ENCODE measurements at places on chromosomes 12 and 14. TPM values are rescaled to one million over a fixed set of nuclear protein-coding genes. Genes with fewer than 3 reads are reported as not detected.

Gene FAM181A
- not detected for total RNA-seq

Gene PPP1R1A
- not detected for total RNA-seq

Gene C12orf50
- 0.05 TPM for total RNA-seq

DNA sequence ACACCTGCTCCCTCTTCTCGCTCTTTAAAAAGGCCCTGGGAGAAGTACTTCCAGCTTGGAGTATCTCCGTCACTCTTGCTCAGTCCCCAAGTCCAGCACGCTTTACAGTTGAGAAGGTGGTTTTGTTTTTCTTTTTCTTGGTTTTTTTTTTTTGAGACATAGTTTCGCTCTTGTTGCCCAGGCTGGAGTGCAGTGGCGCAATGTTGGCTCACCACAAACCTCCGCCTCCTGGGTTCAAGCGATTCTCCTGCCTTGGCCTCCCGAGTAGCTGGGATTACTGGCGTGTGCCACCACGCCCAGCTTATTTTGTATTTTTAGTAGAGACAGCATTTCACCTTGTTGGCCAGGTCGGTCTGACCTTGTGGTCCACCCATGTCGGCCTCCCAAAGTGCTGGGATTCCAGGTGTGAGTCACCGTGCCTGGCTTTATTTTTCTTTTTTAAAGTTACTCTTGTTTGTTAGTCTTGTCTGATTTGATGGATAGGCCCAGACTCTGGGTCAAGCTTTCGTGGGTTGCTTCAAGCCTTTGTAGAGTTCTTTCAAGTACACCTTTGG, 1.9 kb downstream of the TDRD9 start:
- no peak for DNase-seq

DNA sequence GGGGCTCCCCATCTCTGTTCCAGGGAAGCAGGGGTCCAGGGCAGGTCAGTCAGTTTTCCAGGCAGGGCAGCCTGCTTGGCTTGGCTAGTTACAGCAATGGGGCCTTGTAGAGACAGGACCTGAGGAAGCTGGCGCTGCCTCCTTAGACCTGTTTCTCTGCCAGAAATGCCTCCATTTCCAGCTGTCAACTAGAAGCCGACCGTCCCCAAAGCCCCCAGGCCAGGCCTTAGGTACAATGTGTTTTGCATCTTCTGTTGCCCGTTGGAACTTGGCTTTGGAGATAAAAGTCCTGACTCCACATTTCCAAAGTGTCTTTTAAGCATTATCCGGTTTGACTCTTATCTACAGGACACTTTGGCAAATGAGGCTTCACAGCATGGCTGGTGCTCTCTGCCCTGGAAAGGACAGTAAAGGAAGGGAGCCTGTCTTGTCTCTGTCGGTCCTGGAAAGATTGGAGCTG, 42.6 kb downstream of the KRT80 start:
- peak; percentile 31 for DNase-seq

GRCh38 chr12:28966046-28966780, 182.9 kb upstream of the FAR2 start:
- DNase-seq: no peak

DNA sequence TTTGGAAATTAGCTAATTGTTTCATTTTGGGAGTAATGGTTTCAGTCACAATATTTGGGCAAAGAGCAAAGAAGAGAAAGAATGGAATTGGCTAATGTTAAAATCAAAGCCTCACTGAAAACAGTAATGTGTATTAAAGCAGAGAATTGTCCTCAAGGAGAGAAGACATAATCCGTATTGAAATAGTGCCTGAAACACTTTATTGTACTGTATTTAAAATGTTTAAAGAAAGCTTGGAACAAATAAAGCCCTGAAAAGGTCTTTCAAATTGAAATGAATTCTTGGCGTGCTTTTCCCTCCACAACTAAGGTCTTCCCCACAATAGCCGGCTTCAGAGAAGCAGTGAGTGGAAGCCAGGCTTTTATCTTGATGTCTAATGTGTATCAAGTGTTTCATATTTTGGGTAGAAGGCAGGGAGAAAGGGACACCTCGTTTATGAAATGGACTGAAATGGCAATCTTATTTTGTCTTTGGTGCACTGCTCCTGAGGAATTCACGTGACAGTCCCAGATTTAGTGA, 212.9 kb upstream of the CRY1 start:
- DNase-seq: no peak

DNA sequence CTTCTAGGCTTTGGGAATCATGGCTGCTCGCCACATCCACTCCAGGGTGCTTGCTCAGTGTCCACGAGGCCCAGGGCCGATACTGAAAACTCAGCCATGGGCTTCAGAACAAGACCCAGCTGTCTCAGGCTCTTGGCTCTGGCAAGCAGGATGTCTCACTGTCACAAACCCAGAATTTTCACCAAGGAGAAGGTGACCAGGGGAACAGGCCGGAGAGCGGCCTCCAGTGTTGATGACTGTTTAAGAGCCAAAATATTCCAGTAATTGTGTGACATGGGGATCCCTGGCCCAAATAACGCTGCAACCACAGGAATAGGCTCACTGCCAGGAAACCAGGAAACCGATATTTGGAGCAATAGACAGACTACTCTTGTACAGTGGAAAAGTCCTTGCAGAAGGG, 9.8 kb upstream of the SERPINA5 start:
- no peak for DNase-seq
